ENCODE measurements at places on chromosomes 12 and 14.
A peak's percentile ranks its signal among the peaks of the same experiment; 100 is the strongest.

- no peak for DNase-seq
These were observed 14.8 kb downstream of the BDKRB1 start for GRCh38 chr14:96270565-96271420.

DNA sequence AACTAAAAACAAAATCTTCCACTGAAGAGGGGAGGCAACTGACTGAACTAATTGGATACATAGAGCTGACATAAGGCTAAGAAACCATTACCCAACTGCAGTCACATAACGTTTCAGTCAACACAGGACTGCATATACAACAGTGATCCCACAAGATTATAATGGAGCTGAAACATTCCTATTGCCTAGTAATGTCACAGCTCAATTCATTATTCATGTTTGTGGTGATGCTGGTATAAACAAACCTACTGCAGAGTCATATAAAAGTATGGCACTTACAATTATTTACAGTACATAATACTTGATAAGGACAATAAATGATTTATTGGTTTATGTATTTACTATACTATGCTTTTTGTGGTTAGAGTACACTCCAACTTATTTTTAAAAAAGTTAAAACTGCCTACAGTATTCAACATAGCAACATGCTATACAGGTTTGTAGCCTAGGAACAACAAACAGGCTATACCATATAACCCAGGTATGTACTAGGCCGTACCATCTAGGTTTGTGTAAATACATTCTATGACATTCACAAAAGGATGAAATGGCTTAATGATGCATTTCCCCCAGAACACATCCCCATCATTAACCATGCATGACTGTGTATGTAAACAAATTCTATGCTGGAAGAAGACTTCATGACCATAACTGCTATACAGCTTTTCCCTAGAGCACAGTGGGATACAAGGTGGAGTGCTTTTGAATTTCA lies 4.3 kb downstream of the NAP1L1 start:
- DNase-seq = peak; percentile 73

DNA sequence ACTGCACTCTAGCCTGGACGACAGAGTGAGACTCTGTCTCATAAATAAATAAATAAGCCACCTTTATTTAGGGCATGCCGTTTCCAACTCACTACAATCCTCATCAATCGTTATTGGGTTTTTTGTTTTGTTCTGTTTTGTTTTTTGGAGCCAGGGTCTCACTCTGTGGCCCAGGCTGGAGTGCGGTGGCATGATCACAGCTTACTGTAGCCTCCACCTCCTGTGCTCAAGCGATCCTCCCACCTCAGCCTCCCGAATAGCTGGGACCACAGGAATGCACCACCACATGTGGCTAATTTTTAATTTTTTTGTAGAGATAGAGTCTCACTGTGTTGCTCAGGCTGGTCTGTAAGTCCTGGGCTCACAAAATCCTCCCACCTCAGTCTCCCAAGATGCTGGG lies 3.6 kb upstream of the ANAPC5 start:
- DNase-seq = no peak

GRCh38 chr12:49903700-49904423 lies at the start of gene FAIM2:
Gene FAIM2 (minus strand): TSS chr12:49903900. CDS start chr12:49903792, 108 bp downstream.
- peak; percentile 53 for DNase-seq

GRCh38 chr12:132686825-132687210 lies 324 bp downstream of the POLE start:
- no peak for DNase-seq

DNA sequence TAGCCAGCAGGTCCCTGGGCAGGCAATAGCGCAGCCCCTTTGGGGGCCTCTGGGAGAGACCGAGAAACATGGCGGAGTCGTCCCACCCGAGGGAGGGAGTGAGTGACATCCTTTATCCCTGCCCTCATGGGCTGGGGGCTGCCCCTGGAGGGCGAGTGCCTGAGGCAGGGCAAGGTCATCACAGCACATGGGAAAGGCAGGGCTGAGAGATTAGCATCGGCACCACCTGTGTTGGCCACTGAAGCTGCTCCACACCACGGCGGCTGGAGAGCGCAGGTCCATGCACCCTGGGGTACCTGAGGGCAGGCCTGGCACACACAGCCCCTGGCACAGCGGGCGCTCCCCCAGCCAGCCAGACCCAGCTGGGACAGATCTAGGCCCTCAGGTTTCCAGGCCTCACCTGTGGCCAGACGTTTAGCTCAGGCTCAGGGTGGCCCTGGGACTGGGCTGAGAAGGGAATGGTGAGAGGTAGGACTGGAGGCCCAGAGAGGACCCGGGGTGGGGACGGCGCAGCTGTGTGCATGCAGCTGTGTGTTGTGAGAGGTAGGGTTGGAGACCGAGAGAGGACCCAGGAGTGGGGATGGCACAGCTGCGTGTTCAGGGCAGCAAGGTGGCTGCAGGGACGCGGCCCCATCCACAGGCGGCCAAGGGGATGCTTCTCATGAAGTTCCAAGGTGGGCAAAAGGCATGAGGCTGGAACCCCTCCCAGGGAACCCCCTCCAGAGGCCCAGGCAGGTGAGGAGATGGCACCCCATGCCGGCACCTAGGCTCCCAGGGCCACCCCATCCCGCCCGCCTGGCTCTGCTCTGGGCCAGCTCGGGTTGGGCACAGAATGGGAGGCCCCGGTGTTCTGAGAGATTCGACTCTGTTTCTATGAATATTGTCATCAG lies 74.1 kb downstream of the KIF26A start:
- DNase-seq = no peak

GRCh38 chr12:68967046-68967445 lies 34.1 kb upstream of the CPM start:
- DNase-seq = no peak

GRCh38 chr14:55077170-55078151 lies 26.0 kb downstream of the MAPK1IP1L start:
- DNase-seq = peak; percentile 34

GRCh38 chr12:107670999-107671643 lies 14.5 kb upstream of the PWP1 start:
- peak; percentile 43 for DNase-seq

GRCh38 chr12:11732023-11732422 lies 82.5 kb downstream of the ETV6 start:
- DNase-seq = no peak

GRCh38 chr14:38431156-38431555 lies 175.3 kb upstream of the CLEC14A start:
- DNase-seq = no peak

DNA sequence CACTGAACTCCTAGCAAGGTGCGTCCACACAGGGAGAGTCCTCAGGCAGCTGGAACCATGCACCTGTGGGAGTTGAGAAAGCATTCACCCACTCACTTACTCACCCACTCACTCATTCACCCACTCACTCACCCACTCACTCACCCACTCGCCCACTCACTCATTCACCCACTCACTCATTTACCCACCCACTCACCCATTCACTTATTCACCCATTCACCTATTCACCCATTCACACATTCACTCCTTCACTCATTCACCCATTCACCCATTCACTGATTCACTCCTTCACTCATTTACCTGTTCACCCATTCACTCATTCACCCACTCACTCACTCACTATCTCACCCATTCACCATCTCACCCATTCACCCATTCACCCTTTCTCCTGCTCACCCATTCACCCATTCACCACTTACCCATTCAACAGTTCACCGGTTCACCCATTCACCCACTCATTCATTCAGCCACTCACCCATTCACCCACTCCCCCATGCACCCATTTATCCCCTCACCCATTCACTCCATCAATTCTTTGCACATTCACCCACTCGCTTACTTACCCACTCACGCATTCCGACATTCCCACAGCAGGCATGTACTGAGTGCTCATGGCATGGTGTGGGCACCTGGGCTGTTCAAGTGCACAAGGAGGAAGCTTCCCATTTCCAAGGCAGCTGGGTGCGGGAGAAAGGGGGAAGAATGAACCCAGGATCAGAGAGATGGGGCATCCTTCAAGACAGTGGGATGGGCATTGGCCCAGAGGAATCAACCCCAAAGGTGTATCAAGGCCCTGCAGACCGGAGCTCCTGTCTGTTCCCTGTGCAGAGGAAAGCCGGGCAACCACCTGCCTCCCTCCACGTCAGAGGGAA lies 135.2 kb upstream of the C14orf180 start:
- DNase-seq = no peak

DNA sequence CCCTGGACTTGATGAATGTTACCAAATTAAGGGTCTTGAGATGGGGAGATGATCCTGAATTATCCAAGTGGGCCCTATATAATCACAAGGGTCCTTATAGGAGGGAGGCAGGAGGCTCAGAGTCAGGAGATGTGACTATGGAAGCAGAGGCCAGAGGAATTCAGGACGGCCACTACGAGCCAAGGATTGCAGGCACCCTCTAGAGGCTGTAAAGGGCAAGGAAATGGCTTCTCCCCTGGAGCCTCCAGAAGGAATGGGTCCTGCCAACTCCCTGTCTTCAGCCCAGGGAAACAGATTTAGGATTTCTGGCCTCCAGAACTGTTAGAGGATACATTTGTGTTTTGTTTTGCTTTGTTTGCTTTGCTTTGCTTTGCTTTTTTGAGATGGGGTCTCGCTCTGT lies 8.8 kb downstream of the BDKRB1 start:
- peak; percentile 31 for DNase-seq

- DNase-seq = no peak
These were observed 28.8 kb downstream of the PROX2 start for GRCh38 chr14:74846968-74847665.

GRCh38 chr12:83477696-83478095 lies 791.0 kb downstream of the TMTC2 start:
- DNase-seq = no peak

GRCh38 chr14:21543521-21543960 lies 17.4 kb upstream of the SALL2 start:
- no peak for DNase-seq

GRCh38 chr14:105479431-105480158 lies 5.0 kb downstream of the CRIP2 start:
- peak; percentile 46 for DNase-seq

DNA sequence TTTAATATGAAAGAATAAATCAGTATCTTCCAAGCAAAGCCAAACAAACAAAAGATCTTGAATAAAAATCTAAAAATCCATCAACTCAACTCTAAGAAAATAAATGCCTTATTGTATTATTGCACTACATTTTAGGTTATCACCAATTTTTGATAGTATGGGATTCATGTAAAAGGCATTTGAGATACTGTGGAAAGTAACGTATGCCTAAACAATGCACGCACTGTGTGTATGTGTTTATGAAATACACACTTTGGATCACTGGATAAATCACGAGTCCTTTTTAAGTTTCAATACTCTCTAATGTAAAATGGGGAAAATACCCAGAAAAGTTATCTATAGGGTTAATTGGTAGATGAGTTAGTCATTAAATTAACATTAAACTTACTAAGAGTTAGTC lies 17.7 kb downstream of the WBP11 start:
- no peak for DNase-seq

DNA sequence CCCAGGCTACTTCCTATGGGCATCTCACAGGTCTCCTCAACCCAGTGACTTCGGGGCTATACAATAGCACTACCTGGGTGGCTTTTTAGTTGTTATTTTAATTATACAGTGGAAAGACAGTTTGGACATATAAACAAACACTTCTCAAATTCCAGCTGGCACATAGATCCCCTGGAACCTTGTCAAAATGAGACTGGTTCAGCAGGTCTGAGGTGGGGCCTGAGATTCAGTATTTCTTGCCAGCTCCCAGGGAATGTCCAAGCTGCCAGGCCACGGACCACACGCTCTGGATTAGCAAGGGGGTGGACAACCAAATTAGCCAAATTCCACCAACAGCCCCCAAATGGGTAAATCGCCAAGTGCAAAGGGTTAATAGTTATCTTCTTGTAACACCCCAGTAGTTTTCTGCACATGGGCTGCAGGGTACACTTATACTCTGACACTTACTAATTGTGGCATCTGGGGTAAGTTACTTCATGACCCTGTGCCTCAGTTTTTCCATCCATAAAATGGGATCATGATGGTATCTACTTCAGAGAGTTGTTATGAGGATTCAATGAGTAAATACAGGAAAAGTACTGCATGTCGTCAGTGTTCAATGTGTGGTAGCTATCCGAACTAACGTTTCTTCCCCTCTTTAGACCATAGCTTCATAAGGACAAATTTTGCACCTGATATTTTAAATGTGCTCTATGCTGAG lies 789.4 kb upstream of the TBX3 start:
- no peak for DNase-seq

GRCh38 chr12:105347499-105347898 lies 17.0 kb downstream of the C12orf75 start:
- DNase-seq = no peak

DNA sequence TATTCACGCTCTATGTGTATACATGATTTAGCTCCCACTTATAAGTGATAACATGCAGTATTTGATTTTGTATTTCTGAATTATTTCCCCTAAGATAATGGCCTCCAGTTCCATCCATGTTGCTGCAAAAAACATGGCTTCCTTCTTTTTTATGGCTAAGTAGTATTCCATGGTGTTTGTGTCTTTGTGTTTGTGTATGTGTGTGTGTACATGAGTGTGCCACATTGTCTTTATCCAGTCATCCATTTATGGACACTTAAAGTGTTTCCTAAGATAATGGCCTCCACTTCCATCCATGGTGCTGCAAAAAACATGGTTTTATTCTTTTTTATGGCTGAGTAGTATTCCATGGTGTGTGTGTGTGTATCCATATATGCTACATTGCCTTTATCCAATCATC lies 25.1 kb downstream of the USP15 start:
- no peak for DNase-seq

DNA sequence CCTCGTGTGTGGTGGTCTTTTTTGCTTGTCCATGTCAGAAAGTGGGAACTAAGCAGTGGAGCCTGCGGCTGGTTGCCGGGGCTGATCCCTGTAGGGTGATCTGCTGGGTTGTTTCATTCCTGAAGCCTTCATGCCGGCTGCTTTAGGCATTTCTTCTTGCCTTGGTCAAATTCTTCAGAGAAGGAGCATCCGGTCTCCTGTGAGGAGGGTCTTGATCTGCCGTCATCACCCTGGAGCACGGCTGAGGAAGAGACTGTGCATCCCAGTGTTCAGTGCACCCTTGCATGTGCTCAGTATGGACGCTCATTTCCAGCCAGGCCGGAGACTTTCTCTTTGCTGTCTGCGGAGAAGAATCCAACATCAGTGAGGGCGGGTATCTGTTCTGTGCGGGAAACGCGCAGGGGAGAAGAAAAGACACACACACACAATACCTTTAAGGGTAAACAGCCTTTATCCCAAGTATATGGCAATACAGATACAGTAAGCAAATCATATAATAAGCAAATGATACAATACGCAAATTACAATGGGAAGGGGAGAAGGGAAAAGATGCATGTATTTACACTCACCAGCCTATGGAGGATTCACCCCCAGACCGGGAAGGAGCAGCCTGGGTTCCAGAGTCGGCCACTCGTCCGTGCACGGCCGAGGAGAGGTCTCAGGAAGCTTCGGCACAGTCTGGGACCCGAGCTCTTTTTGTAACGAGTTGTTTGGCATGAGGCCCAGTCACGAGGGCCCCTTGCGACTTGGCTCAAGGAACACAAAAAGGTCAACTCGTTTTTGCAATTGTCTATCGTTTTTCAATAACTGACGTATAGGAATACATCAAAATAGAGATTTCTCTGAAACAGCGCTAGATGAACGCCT lies 1366.8 kb upstream of the TMEM132C start:
- peak; percentile 23 for DNase-seq

DNA sequence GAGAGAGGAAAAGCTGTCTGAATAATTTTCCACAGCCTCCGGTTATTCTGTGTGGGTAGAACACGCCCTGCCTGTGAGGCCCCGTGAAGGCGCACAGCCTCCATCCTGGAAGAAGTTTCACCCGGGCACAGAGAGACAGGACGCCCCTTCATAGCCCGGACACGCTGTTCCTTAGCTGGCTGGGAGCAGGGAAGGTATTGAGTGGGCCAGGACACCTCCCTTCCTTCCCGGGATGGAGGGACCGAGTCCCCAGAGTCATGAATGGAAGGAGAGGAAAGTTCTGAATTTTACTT lies 135.5 kb downstream of the GCH1 start:
- no peak for DNase-seq
